ENCODE measurements at places on chromosomes 7 and 10. TPM values are rescaled to one million over a fixed set of nuclear protein-coding genes. Genes with fewer than 3 reads are reported as not detected.

GRCh38 chr10:78851647-78852046 is 217.1 kb upstream of the ZMIZ1 start:
- DNase-seq, result peak; percentile 66

GRCh38 chr7:111232249-111233084 is 141.5 kb downstream of the LRRN3 start:
- no peak for DNase-seq

DNA sequence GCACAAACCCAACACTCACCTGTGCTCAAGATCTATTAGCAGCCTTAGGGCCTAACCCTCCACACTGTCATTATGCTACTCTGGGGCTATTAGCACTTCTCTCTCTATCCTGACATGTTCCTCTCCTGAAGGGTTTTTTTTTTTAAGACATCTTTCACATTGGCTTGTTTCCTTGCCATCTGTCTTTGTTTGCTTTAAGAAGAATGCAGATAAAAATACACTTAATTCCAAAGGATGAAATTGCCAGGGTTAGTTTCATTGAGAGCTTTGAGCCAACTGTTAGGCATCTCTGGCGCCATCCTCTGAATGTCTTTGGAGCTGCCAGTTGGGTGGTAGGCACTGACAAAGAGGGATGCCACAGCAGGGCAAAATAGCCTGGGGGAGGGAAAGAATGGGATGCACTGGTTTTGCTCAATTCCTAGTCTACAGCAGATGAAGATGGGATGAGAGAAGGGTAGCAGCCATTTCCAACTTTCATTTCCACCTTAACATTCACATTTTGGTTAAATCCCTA is 399.2 kb downstream of the SORCS1 start:
- no peak for DNase-seq

GRCh38 chr7:151503902-151504714 is 15.6 kb downstream of the RHEB start:
- no peak for DNase-seq

- DNase-seq, result no peak
Observed at GRCh38 chr10:30185341-30185740, 126.0 kb upstream of the JCAD start.

DNA sequence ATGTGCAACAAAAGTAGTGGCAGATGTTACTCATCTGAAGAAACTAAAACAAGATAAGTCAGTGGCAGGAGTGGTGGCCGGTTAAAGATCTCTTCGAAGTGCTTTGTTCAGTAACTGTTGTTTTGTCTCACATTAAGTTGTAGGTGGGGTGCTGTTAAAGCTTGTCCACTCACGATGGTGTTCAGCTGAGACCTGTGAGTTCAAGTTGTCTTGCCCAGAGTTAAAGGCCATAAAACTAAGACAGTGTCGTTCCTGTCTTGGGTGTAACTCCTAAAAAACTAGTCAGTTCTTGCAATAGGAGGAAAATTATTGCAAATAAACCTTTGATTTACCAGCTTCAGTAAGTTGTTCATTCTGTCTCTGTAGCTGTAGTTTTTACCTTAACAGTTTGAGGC is 857 bp upstream of the FOXP2 start:
- no peak for DNase-seq

DNA sequence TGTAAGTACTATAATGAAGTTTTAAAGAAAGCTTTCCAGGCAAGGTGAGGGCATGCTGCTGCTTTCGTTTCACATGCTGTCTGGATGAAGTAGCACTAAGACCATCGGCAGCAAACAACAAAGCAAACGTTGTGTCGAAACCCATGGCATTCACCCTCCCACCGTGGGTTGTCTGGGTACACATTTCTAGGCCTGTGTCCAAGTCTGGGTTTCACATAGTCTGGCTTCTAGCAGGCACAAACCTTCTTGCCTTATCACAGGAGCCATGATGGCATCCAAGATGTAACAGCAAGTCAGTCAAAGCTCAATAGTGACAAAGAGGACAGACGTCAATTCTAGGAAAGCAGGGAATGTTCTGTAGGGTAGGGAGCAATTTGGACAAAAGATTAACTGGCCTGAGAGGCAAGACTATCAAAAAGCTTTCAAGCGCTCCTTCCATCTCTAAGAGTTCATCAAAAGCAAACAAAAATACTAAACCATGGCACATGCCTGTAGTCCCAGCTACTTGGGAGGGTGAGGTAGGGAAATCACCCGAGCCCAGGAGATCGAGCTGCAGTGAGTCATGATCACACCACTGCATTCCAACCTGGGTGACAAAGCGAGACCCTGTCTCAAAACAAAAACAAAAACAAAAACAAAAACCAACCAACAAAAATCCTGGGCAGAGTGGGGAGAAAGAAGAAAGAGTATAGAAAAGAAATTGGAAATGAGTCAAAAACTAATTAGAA is 42.7 kb downstream of the PAXIP1 start:
- no peak for DNase-seq

GRCh38 chr7:86664486-86664885 is 20.8 kb downstream of the GRM3 start:
- no peak for DNase-seq

DNA sequence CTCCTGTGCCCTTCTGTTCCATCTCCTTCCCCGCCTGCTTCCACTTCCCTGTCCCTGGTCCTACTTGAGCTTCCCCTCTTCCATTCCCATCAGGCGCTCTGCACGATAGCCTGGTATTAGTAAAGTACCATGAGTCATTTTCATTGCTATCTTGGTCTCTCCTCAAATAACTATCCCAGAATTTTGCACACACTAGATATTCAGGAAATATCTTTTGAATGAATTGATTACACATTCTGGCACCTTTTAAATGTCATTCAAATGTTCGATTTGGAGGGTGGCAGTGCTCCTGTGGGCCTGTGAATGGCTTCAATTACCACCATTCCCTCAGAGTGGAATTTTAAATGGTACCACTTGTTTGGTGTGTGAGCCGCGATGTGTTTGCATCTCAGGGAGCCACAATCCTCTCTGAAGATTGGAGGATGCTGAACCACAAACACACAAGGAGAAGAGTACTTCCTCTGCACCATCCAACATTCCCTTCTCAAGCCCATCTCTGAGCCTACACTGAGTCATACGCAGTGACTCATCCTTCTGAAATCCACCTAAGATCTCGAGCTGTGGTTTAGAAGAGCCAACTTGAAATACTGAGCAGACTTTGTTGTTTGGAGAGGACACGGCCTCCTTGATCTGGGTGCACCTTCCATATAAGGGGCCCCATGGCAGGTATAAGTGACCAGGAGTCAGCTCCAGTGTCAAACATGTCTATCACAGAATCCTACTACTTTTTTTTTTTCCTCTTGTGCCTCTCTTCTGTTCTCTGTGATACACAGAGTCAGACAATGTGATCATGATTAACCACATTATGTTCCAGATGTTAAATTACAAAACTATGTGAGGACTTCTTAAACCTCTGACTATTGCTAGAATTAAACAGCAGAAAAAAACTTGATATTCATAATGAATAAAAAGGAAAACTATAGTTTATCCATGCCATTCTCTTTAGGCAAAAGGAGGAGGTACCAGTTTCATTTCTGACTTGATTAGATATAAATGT is 81.9 kb downstream of the BMPER start:
- DNase-seq, result no peak

GRCh38 chr10:22017283-22018020 is 13.9 kb upstream of the DNAJC1 start:
- no peak for DNase-seq

DNA sequence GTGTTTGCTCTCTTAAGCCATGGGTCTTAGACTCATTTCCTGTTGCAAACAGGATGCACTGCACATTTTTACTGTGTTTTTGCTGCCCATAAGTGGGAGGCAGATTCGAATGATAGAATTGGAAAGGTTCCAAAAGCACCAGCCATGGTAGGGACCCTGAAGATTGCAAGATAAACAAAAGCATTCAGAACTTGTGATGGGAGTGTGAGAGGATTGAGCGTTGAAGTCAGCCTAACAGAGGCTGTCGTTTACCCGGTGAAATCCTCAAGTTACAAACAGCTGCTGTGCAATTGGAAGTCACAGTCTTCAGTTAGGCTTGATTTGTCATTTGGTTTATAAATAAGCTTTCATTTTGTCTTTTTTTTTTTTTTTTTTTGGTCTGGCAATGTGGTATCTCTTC is 192.7 kb upstream of the MKI67 start:
- no peak for DNase-seq

DNA sequence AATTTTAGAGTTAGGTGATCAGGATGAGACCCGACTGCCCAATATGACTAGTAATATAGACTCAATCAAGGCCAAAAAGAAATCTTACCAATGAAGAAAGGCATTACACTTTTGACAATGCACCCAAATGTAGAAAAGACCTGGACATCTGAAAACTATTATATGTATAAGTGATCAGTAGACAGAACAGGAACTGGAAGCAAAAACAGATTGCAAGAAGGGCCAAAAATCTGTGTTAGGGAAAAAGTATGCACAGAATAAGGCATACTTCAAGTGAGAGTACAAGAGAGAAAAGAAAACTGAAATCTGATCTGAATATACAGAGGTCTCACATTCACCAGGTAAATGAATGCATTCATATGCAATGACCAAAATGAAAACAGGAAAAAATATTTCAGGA is 107.0 kb downstream of the GNAI1 start:
- DNase-seq, result no peak

GRCh38 chr10:111831058-111831457 is 352.5 kb downstream of the GPAM start:
- no peak for DNase-seq

The STEAP1 gene
- not detected for total RNA-seq

The CUBN gene
- total RNA-seq, result 0.32 TPM

The CHST3 gene
- total RNA-seq, result 0.83 TPM

The DLX5 gene
- not detected for total RNA-seq
